Glutamatergic neuron (in vitro differentiated cells): ENCODE measurements at places on chromosomes 3 and 15. TPM values are rescaled to one million over a fixed set of nuclear protein-coding genes. Genes with fewer than 3 reads are reported as not detected.

The IQCF5 gene
- total RNA-seq, result not detected

The SEMA7A gene
- 16.2 TPM for total RNA-seq

The GOLGA8S gene
- not detected for total RNA-seq

The CNTN4 gene
- 23.0 TPM for total RNA-seq

The GP5 gene
- 0.15 TPM for total RNA-seq

The CAMK2N2 gene
- total RNA-seq, result 14.8 TPM

The HHATL gene
- 7.6 TPM for total RNA-seq

The CCDC39 gene
- total RNA-seq, result not detected

The STAC gene
- total RNA-seq, result 1.2 TPM

The CEMIP gene
- total RNA-seq, result 0.25 TPM

The LRRC3B gene
- 1.9 TPM for total RNA-seq

The PLA2G4D gene
- not detected for total RNA-seq

The IFT122 gene
- total RNA-seq, result 20.6 TPM

The CCR3 gene
- total RNA-seq, result not detected

The C3orf70 gene
- 44.5 TPM for total RNA-seq

The SLC2A2 gene
- not detected for total RNA-seq

The SLC33A1 gene
- 19.7 TPM for total RNA-seq

The DGKG gene
- 24.1 TPM for total RNA-seq

The STX19 gene
- not detected for total RNA-seq

The CP gene
- total RNA-seq, result not detected

The SH2D7 gene
- not detected for total RNA-seq

The PPP2R3A gene
- 13.0 TPM for total RNA-seq

The CILP gene
- 0.12 TPM for total RNA-seq

The MESP2 gene
- not detected for total RNA-seq

The FSTL1 gene
- 206 TPM for total RNA-seq

The TERC gene
- 6.4 TPM for total RNA-seq

The SAMMSON gene
- not detected for total RNA-seq

The DUOXA2 gene
- total RNA-seq, result not detected

The PRR23A gene
- not detected for total RNA-seq

The PROK2 gene
- not detected for total RNA-seq

The CCDC33 gene
- 0.49 TPM for total RNA-seq
